Caki2 (cell line): ENCODE measurements at places on chromosomes 6 and 20. TPM values are rescaled to one million over a fixed set of nuclear protein-coding genes. Genes with fewer than 3 reads are reported as not detected.

DNA sequence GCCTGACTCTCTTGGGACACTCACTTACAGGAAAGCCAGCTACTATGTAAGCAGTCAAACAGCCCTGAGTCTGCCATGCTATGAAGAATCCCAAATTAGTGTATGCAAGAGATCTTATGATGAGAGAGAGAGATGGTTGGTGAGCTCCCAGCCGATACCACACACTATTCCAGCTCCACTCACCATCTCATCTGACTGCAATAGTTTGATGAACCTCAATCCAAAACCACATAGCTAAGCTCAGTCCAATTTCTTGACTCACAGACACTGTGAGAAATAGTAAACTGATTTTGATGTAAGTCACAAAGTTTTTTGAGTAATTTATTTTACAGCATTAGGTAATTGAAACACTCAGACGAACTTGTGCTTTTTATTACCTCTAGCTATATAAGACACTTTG is 441.4 kb downstream of the COL12A1 start:
- DNase-seq, result no peak

The NTSR1 gene
- not detected in 2 replicates for total RNA-seq

DNA sequence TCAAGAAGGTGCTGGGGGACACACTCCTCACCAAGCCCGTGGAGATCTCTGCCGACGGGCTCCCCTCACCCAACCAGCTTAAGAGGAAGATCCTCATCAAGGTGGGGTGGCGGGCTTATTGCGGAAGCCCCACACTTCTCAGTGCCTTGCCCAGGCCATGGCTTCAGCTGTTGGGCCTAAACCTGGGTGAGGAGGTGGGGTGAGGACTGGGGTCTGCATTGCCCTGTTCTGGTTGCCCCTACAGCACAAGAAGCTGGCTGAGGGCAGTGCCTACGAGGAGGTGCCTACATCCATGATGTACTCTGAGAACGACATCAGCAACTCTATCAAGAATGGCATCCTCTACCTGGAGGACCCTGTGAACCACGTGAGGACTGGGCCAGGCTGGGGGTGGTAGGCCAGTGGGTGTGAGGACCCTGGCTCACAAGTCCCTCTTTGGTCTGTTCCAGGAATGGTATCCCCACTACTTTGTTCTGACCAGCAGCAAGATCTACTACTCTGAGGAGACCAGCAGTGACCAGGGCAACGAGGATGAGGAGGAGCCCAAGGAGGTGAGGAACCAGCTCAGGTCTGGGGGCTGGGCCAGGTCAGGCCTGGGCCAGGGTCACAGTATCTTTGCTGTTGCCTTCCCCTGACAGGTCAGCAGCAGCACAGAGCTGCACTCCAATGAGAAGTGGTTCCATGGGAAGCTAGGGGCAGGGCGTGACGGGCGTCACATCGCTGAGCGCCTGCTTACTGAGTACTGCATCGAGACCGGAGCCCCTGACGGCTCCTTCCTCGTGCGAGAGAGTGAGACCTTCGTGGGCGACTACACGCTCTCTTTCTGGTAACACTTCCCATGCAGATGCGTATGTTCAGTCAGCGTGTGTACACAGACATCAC is 27.9 kb downstream of the PLCG1 start:
- DNase-seq, result no peak

DNA sequence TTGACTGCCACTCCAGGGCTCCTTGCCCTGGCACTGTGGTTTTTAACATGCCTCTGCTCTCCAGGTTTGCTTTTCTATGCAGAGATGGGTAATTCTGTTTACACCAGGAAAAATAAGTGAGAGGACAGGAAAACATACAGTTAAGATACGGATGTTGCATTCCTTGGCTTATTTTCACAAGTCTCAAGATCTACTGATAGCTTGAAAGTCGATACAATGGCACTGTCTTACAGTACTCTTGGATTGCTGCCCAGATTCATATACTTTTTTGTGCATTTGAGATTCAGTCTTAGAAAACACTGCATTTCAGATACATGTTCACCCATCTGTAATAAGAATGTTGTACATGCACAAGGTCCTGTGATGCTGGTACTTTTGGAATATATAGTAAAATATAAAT is 159.6 kb upstream of the FLRT3 start:
- no peak for DNase-seq

The ANGPT4 gene
- total RNA-seq, result 0.09 TPM in 1 of 2 replicates, not detected in the other

DNA sequence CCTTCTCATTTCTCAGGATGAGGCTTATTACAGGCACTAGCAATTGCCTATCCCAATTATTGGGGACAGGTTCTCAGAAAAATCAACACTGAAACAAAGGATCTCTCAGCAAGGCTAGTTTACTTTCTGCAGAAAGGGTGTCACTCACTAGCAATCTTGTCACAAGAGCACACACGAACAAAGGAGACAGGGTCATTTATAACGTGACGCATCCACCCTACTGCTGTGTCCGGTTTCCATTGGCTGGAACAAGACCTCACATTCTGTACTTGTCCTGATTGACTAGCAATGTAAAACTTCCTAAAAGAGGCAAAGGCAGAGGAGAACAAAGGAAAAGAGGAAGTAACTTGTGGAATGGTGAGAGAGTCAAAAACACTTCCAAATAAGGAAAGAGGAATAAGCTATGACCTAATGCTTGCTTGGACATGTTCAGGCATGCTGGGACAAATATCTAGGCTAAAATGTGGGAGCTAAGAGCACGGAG is 160.2 kb upstream of the STXBP5 start:
- peak; percentile 28 for DNase-seq

DNA sequence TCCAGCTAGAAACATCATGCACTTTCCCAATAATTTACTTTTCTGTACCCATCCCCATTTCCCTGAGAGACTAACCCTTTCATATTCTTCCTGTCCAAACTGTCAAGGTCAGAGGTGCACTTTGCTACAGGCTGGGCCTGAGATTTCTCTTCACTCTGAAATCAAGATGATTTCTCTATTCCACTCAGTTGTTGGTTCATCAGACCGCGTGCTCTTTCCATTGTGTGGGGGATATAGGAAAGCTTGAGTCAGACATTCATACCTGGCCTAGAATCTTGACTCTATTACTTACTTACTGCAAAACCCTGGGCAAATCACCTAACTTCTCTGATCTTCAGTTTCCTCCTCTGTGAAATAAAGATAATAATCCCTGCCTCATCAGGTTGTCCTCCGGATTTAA is 4.7 kb upstream of the ZDHHC14 start:
- DNase-seq, result no peak

DNA sequence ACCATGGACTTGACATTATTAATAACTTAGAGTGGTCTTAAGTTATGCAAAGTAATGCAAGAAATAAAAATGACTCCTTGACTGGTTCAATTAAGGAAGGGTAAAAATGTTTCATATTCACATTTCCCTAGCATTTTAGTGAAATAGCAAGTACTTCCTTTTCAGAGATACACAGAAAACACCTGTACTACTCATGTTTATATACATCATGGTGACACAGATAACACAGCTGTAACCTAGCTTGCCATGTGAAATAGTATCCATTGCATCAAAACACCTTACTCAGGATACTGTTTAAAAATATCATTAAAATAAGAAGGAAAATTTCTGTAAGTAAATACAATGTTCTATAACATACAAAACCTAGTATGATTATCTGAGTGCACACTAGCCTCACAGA is 102.4 kb downstream of the AHI1 start:
- DNase-seq, result no peak
